ENCODE measurements at places on chromosomes 12 and 14. TPM values are rescaled to one million over a fixed set of nuclear protein-coding genes. Genes with fewer than 3 reads are reported as not detected.
A peak's percentile ranks its signal among the peaks of the same experiment; 100 is the strongest.

DNA sequence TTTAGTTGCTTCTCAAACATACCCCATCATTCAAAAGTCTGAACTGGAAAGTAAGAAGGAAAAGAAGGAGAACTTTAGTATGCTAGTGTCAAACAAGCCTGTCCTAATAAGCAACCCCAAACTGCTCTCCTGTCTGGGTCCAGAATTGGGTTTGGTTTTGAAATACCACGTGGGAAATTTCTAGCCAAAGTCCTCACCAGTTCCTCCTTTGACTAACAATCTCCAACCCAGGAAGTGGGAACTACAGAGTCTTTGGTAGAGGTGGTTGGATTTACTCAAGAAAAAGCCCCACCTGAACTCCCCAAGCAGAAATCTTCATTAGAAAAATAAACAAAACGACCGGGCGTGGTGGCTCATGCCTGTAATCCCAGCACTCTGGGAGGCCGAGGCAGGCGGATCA lies 17.4 kb upstream of the EIF4B start:
- no peak for DNase-seq

- peak; percentile 70 for DNase-seq
Observed at GRCh38 chr14:63727736-63728728, at the start of gene SGPP1. TSS of gene SGPP1 (minus strand) at chr14:63728065. CDS start at chr14:63727944, 121 bp downstream.

- no peak for DNase-seq
Observed at GRCh38 chr14:33979613-33980276, 28.9 kb upstream of the EGLN3 start.

DNA sequence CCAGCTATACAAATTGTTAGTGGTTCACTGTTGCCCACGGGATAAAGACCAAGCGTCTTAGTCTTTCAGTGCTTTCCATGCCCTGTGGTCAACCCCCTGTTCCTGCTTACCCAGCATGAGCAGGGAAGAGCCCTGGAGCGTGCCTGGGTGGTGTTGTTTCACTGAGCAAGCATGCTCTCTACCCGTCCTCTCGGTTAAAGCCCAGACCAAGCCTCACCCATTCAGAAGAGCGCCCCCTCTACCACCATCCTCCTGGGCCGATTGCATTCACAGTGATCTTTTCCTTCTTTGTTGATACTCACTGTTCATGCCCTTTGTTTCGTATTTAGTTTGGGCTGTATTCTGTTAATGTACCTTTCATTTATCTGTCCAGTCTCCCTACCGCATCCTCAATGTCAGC lies 25.1 kb downstream of the DYRK4 start:
- DNase-seq, result no peak

DNA sequence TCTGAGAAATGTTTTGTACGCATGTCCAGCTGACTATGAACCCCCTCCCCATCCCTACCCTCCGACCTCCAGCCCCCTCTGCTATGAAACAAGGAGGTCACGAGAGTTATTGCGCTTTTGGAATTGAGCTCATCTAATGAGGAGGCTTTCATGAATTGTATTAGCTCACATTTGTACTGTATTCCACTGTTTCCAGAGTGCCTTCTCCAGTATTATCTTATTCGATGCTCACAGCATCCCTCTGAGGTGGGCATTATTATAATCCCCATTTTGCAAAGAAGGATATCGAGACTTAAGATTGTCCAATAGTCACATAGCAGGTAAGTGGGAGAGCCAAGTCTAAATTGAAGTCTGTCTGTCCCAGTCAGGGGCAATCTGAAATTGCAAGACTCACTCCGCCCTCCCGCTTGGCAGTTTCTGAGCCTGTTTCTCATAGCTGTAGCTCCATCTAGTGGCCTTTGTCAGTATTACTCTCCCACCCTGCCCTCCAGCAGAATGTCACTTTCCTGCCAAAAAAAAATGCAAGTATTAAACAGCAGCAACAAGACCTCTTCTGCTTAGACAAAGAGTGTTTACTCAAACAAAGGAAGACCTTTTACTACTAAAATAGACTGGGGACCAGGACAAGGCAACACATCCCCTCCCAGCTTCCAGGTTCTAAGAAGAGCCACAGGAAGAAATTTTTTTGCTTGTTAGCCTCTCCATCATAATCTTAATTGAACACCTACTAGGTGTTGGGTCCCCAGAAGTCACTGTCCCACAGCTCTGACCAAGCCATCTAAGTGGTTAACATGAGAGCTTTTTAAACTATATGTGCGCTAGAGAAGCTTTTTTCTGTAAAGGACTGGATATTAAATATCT lies 48.6 kb upstream of the TMEM233 start:
- DNase-seq, result peak; percentile 93

DNA sequence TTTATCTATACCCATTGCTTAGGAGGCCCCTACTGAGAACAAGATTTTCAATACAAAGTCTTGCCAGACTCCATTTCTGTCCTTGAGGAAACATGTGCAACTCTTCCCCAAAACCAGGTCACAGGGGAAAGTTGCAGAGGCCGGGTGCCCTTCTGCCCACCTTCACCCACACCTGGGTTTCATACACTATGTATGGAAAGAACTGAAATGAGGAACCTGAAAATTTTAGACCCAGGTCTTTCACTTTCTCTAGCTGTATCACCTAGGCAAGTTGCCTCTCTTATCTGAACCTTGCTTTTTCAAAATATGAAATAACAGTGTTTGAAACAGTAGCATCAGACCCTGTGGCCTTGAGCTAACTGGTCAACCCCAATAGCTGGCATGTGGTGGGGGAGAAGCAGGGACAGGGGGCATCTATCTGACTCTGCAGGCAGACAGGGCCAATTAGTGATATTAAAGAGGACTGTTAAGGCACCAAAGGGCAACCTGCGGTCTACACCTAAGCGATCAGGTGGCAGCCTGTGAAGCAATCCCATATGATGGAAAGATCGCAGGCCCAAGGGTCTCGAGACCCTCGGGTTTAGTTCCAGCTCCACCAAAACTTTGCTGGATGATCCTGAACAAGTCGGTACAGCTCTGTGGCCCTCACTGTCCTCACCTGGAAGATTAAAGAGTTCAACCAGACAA lies 346.5 kb downstream of the BCL11B start:
- no peak for DNase-seq

DNA sequence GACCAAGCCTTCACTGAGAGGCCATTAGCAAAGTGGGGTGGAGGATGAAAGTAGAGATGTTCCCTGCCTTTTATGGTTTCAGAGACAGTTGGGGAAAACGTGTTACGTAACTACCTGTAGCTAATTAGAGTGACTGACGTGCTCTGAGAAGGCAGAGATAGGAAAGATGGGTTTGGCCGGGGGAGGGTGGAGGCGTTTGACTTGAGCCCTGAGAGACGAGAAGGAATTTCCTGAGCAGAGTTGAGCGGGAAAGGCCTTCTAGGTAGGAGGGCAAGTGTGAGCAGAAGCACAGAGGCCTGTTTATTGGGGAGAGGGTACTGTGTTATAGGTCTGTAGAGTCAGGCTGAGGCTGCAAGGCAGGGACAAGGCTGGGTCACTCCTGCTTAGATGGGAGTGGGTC lies 8.6 kb downstream of the TUNAR start:
- no peak for DNase-seq

GRCh38 chr12:50771409-50771808 lies 7.5 kb downstream of the ATF1 start:
- no peak for DNase-seq

DNA sequence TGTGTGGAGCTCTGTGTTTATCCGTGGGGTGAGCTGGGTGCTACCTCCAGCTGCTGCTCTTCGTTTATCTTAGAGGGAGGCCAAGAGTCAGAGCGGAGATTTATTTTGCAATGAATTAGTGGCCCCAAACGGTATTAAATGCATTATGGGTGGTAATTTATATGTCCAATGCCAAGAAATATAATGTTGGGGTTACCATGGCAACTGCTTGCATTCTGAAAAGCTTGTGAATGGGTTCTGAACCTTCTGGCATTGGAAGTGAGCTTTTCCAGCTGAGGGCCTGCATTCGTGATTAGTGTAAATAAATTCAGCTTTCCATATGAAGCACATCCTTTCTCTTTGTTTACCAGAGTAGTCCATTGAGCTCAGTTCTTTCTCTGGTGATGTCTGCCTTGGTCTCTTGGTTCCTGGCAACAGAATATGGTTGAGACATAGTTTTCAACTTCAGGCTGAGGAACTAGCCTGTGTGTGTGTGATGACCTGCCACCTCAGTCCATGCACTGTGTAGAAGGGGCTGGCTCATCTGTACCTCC lies 51.8 kb downstream of the TRAF3 start:
- peak; percentile 84 for DNase-seq

- DNase-seq, result no peak
Observed at GRCh38 chr12:80709811-80710726, 2.6 kb downstream of the MYF6 start.

DNA sequence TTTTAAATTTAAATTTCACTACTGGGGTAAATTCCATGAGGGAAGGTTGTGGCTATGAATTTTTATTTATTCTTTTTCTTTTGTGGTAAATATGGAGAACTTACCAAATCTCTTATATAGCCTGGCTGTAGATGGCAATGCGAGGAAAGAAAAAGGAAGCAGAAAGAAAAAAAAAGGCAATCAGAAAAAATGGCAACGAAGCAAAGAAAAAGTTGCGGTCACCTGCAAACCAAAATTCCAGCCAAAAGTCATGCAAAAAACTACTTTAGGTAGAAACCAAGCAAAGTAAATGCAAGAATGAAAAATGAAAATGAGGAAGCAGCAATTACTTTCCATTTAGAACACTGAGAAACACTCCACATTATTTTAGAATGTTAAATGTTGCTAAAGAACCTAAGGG lies 69.5 kb upstream of the GNPNAT1 start:
- no peak for DNase-seq

DNA sequence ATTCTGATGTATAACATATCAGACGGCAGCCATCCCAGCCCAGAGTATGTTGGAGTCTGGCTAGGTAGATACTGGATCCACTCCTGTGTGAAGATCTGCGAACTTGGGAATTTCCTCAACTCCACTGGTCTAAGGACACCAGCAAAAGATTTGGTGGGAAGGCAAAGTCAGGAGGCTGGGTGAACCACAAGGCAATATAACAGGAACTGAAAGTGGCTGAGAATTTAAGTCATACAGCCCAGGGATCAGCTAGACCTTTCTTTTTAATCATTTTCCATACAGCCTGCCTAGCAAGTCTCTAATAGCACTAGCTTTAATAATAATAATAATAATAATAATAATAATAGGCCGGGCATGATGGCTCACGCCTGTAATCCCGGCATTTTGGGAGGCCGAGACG lies 34.8 kb downstream of the BRAP start:
- no peak for DNase-seq

GRCh38 chr12:89234324-89235114 lies 117.8 kb downstream of the DUSP6 start:
- no peak for DNase-seq

The PTPN21 gene
- 2.6 TPM for polyA plus RNA-seq

The PTPRQ gene
- polyA plus RNA-seq, result not detected

The RILPL2 gene
- polyA plus RNA-seq, result 2.2 TPM

The INHBC gene
- polyA plus RNA-seq, result not detected

The BORCS5 gene
- 29.7 TPM for polyA plus RNA-seq

The MORN3 gene
- polyA plus RNA-seq, result 7.6 TPM

The RPL41 gene
- polyA plus RNA-seq, result 3,587 TPM

The NTS gene
- polyA plus RNA-seq, result not detected
